ENCODE measurements at places on chromosomes 6 and 20. TPM values are rescaled to one million over a fixed set of nuclear protein-coding genes. Genes with fewer than 3 reads are reported as not detected.
A peak's percentile ranks its signal among the peaks of the same experiment; 100 is the strongest.

Gene FOXF2
- total RNA-seq, result not detected

Gene RAET1G
- total RNA-seq, result not detected

Gene GPX5
- total RNA-seq, result not detected

Gene NKX2-2
- not detected for total RNA-seq

Gene ZC2HC1B
- total RNA-seq, result not detected

Gene ARFGEF3
- total RNA-seq, result 1.7 TPM

Gene TMEM217
- total RNA-seq, result 4.0 TPM

Gene PRPH2
- not detected for total RNA-seq

Gene COL9A1
- total RNA-seq, result not detected

Gene TGIF2
- total RNA-seq, result 56.8 TPM

Gene DPPA5
- not detected for total RNA-seq

Gene CDYL
- 31.1 TPM for total RNA-seq

Gene MICA
- 5.6 TPM for total RNA-seq

Gene EFCAB8
- total RNA-seq, result 0.92 TPM

Gene CST3
- 1.2 TPM for total RNA-seq

Gene FRK
- total RNA-seq, result 0.04 TPM

Gene MAP7
- total RNA-seq, result 0.67 TPM

Gene RFX6
- not detected for total RNA-seq

Gene FAM83B
- not detected for total RNA-seq

Gene C6orf141
- total RNA-seq, result 0.43 TPM

Gene ADGRF5
- total RNA-seq, result not detected

DNA sequence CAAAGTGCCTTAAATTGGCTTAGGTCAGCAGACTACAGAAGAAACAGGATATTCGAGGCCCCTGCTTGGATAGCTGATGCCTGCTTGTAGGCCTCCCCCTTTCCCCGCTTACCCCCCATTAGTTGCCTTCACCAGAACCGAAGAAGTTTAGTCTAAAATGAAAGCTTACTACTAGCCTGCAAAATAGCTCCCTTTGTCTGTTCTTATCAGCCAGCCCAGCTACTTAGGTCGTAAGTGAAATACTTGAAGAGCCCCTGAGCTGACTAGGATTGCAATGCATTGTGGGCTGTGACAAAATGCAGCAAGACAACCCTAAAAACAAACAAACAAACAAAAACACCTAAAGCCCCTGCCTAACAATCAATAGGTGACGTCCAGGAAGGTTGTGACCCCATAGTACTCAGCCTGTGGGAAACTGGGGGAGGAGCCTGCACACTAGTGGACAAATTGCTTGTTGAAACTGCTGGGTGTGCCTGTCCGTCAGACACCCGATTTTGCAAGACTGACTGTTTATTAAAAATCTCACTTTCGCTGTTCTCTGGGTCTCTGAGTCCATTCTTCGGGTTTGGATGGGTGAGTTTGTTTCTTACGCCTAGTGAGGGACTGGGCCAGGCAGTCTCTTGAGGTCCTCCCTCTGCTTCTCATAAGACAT is 105.0 kb upstream of the DUSP22 start:
- no peak for DNase-seq

DNA sequence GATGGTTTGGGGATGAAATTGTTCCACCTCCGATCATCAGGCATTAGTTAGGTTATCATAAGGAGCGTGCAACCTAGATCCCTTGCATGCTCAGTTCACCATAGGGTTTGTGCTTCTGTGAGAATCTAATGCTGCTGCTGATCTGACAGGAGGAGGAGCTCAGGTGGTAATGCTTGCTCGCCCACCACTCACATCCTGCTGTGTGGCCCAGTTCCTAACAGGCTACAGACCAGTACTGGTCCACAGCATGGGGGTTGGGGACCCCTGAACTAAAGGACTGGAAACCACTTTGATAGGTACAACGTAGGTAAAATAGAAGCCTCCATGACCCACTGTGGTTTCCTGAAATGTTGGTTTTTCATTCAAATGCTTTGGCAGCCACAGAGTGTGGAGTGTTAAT is 109.3 kb upstream of the PROKR2 start:
- DNase-seq, result no peak

GRCh38 chr6:167416676-167417430 is 92.0 kb downstream of the TTLL2 start:
- no peak for DNase-seq

GRCh38 chr6:167835260-167835659 is 8.5 kb downstream of the AFDN start:
- DNase-seq, result no peak

GRCh38 chr20:23700931-23701330 is 12.1 kb upstream of the CST4 start:
- no peak for DNase-seq

GRCh38 chr6:168956884-168957730 is 296.5 kb downstream of the THBS2 start:
- DNase-seq, result peak; percentile 62

GRCh38 chr20:44072384-44072783 is 114.6 kb downstream of the JPH2 start:
- no peak for DNase-seq

- DNase-seq, result no peak
Observed at GRCh38 chr6:45808917-45809316, 206.7 kb downstream of the CLIC5 start.

DNA sequence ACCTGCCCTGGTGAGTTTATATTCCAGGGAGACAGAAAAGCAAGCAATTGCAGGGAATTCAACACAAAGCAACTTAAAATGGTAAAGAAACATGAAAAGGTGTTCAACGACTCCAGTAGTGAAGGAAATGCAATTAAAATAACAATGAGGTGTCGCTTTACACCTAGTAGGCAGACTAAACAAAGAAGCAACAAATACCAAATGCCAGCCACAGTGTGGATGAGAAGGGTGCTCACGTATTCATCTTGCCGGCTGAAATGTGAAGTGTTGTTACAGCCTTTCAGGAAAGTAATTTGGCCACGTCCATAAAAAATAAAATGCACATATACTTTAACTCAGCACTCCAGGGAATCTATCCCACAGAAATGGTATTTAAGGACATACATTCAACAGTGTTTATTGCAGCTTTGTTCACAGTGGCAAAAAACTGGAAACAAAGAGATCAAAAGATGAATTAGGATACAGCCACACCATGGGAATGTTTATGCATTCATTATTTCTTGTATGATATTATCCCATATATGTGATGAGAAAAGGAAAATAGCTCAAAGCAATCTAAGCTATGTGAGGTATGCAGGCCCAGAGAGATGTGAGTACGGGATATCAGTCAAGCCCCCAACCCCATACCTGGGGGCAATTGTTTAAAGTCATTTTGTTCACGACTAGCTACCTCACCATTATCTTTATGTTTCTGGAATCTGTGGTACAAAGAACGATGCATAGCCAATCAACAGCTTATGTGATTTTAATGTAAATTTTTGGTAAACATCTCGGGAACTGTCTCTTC is 266.0 kb upstream of the SOX4 start:
- no peak for DNase-seq

DNA sequence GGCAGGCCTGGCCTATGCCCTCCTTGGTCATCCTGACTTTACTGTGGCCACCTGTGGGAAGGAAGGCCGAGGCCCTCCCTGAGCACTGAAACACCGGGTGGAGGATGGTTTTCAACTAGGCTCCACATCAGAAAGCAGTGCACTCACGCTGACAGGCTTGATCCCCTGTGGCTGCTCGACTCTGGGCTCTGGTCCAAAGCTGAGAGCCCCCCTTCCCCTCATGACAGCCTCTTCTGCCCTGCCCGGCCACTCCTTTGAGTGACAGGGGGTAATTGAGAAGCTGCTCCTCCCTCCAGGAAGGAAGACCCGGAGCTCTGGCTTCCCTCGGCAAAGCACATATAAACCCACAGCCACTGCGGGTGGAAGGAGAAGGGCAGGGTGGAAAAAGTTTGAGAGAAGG is 43.6 kb downstream of the MUC22 start:
- DNase-seq, result no peak

DNA sequence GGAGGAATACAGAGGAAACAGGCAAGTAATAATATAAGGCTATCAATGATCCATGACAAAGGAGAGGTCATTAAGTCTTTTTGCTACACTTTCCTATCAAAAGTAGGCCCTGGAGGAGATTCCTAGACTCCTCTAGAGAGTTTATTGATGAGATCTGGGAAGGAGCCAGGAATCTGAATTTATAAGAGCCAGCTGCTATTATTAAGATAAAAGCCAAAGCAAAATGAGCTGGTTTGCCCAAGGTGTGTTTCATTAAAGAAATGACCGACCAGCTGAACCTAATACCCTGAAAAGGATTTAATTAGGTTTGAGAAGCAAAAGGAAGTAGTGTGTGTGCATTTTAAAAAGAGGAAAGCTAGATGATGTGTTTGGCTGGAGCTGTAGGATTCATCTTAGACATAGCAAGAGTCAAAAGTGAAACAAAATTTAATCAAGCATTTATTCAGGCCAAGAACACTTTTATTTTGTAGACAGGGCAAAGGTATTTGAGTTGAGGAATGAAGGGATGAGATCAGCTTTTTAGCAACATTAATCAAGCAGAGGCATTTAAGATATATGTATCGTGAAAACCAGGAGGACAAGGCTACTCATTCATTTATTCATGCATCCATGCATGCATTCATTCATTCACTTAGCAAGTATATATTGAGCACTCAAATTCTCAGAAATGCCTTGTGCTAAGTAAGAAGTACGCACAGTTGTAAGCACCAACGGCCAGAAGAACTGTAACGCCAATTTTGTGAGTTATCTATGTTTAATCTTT is 43.5 kb upstream of the SCAF8 start:
- DNase-seq, result no peak

DNA sequence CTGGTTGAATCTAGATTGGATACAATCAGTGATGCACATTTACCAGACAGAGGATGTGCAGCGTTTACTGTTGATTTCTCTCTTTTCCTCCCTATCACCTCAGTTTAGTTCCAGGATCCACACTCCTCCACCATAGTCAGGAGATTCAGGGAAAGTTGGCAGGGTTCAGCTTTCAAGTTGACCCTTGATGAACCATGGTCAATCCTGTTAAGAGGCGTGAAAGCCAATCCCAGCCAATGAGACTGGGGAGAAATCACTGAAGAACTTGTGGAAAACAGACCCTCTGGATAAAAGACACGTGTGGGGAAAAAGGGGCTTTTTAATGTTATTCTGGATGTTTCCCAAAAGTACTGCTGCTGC is 19.2 kb upstream of the SCP2D1 start:
- no peak for DNase-seq

- no peak for DNase-seq
Observed at GRCh38 chr20:36802326-36803222, 29.0 kb upstream of the DSN1 start.

GRCh38 chr6:154134471-154135147 is 95.6 kb downstream of the OPRM1 start:
- no peak for DNase-seq

DNA sequence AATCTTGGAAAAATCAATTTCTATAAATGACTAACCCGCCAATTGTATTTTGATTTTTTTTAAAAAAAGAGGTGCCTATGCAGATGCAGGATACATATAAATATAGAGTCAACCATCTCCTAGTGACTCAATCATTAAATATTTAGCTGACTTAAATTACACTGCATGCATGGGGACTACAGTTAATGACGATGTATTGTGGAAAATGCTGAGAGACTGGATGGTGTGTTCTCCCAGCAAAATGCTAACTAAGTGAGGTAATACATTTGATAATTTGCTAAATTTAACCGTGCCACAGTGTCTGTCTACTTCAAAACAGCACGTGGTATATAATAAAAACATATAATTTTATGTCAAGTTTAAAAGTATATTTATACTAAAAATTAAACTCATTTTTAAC is 341.6 kb downstream of the PRKN start:
- DNase-seq, result no peak

DNA sequence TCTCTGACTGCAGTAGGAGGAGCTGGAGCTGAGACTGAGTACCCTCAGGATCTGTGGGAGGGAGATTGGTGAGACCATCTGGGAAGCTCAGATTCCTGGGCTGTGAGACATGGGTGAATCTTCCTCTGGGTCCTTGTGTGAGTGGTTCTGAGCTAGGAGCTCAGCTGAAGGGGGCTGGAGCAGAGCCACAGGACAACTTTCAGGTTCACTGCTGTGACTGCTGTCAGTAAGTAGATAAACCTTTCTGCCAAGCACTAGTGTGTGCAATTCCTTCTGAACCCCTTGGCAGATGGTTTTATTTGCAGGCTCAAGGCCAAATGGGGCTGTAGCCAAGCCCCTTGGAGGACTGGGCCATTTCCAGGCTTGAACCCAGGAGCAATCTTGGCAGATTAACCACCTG is 49.6 kb upstream of the SNAP91 start:
- no peak for DNase-seq

DNA sequence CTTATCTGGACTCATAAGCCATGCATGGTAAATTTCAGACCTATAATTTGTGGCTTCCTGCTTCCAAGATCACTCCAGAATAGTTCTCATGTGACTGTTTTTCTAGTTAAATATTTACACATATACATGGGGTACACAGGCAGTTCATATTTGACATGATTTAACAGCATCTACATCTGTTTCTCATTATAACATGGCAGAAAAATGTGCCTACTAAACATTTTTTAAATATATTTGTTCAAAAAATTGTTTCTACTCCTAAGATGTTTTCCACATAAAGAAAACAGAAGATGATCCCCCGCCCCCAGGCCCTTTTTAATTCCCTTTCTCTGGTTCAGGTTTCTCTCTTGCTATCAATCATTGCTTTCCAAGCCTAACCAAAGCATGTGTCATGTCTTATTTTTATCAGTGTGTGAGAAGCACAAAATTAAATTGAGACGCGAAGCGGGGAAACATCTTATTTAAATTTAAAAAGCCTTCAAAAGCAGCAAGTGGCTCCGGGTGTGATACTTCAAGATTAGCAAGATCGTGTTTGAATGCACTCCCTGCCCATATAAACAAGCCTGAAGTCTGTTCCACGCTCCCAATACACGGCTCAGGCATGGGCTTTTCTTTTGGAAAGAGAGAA is 37.3 kb downstream of the IPCEF1 start:
- DNase-seq, result no peak

Data from activated CD8-positive, alpha-beta T cell treated with anti-CD3 and anti-CD28 coated beads for 36 hours (primary cell).